ENCODE measurements at places on chromosomes 2 and 18. TPM values are rescaled to one million over a fixed set of nuclear protein-coding genes. Genes with fewer than 3 reads are reported as not detected.

GRCh38 chr2:148789059-148789458 lies 86.0 kb upstream of the KIF5C start:
- no peak for DNase-seq

GRCh38 chr2:164760179-164760578 lies 81.4 kb downstream of the COBLL1 start:
- no peak for DNase-seq

IL1R2 gene
- total RNA-seq, result 1.3 TPM

DNA sequence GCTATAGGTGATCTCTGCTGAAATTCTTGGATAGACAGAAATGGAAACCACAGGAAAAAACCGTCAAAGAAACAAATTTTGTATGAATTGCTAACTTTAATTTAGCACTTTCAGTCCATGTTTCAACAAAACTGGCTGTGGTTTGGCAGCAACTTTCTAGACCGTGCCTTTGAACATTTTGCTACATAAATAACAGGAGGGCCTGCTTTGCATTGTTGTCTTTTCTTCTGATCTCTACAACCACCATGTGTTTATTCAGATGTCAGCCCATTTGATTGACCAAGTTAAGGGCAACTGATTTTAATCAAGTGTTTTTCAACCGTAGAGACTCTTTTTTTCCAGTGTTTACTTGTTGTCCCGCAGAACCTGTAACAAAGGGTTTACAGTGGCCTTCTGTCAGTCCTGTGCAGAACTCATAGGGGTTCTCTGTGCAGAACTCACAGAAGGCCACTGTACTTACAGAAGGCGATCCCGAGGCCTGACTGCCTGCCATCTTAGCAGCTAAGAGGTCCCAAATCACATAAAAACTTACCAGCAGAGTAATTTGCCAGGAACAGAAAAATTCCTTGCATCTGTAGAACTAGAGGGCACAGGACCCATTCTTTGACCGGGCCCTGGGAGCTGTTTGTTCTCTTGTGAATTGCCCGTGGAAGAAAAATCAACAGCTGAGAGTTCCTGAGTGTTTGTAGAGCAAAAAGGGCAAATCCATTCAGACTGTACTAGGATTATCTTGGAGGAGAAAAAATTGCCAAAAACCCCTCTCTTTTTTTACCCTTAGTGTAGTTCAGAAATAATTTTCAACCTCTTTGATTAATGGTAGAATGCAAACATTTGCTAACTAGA lies 120.6 kb downstream of the PRKRA start:
- no peak for DNase-seq

- no peak for DNase-seq
Observed at GRCh38 chr18:55220523-55220922, 261.3 kb upstream of the CCDC68 start.

DNA sequence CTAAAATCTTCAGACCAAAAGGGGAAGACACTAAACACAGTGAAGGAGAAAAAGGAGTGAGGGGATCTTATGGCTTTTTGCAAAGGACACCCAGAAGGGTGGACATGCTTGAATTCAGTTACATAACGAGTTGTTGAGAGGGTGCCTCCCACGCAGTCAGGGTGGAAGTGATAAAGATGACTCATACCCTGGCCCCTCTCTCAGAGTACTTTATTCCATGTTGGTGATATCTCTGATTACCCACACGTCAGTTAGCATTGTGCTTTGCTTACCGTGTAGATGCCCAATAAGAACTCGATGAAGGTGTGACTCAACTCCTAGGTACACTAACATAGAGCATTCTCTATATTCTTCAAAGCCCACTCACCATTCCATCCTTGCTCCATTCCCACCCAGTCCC lies 44.4 kb downstream of the EN1 start:
- DNase-seq, result no peak

GALNT3 gene
- not detected for total RNA-seq

PJVK gene
- 0.70 TPM for total RNA-seq

- no peak for DNase-seq
Observed at GRCh38 chr2:104944495-104944894, 90.6 kb downstream of the POU3F3 start.

FBXO41 gene
- total RNA-seq, result 0.87 TPM

GRCh38 chr2:102837626-102838198 lies 75.9 kb downstream of the TMEM182 start:
- no peak for DNase-seq

TWIST2 gene
- 2.6 TPM for total RNA-seq

- no peak for DNase-seq
Observed at GRCh38 chr2:96329456-96329855, 4.3 kb downstream of the ITPRIPL1 start.

- DNase-seq, result no peak
Observed at GRCh38 chr2:226895579-226895978, 59.7 kb downstream of the RHBDD1 start.

Data from Right ventricle myocardium inferior (tissue), 1 donor.